Stimulated activated CD4-positive, alpha-beta T cell treated with anti-CD3 and anti-CD28 coated beads, Interleukin-1b, Interleukin-23, amount 100 ng/mL, for 4 hours (primary cell): ENCODE measurements at places on chromosomes 16 and 17.

DNA sequence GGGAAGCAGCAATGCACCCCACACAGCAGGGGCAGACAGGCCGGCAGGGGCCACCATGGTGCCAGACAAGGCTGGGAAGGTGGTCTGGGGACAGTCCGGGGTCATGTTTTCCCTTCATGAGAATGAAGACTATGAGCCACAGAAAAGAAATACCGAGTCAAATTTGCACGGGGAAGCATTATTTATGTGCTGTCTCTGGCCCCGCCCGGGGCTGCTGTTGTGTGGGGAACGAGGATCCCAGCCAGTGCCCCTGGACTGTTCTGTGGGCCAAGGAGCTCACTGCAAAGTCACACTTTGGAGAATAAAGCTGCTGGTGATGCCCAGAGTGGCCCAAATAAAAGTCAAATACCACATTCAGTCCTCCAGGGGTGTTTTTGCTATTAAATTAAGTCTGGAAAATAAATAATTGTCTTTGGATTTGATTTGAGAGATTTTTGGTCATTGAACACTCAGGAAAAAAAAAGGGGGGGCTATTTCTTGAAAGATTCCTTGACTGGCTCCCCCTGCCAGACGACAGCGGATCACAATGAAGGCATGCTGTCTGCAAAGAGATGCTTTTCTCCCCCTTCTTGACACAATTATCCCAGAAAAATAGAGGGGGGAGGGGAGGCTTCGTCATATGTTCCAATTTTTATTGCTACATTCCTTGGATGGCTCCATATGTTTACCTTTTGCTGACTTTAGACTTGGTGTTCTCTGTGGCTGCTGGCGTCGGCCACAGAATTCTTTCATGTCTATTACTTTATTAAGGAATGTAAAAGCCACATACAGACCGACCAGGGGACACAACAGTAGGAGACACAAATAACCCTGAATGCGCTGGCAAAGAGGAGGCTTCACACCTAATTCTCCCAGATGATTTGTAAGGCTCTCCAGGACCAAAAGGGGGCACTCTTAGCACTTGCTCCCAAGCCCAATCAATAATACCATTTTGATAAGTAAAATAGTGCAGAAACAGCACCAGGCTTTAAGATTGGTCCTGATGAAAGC, 27.1 kb upstream of the ANKFN1 start:
- no peak for DNase-seq

GRCh38 chr16:60991886-60992285, 1044.4 kb downstream of the CDH8 start:
- DNase-seq = no peak

DNA sequence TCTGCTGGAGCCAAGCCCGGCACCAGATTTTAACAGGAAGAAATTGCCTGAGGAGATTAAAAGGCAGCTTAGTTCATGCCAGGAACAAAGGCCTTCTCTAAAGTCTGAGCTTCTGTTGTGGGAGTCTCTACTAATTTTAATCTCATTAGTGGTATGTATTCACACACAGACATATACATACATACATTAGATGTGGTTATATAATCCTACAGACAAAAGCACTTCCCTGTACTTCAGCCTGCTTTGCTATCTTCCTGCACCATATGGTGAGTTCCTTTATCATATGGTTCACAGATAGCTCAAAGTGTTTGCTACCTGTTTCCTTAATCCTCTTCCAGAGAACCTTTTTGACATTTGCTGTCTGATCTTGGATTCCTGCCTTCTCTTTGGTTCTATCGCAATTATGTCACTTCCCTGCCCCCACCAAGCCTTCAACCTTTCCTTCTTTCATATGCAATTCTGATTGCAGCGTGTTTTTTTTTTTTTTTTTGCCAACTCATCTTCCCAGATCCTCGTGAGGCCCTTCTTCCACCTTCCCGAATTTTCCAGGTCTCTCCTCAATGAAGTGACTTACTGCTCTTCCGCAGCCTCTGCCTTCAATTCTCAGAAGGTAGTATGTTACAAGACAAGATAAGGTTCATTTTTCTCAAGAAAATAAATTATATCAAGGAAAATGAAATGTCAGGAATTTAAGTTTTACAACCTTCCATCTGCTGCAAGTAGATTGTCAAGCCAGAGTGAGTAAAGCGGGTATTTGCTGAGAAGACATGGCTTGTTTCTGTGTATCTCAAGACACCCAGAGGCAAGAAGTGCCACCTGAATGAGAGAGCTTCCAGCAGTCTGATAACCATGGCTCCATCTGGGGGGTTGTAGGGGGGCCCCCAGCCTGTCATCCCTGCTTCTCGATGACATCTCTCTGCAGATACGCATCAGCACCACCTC, 120.2 kb upstream of the CACNG3 start:
- no peak for DNase-seq

DNA sequence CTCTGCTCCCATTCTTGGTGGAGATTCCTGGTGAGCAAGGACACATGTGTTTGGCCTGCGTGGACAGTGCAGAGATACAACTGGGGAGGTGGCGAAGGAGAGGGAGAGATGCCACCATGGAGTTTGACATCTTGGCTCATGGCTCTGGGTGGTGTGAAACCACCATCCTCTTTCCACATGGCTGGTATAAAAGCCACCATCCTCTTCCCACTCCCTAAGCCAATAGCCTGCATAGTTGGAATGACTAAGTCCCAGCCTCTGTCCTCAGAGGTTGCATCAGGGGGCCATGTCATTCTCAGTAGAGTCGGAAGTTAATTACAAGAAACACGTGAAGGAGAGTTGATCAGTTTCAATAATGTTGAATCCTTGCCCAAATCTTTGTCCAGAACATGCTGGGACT, 10.0 kb downstream of the RBFOX1 start:
- DNase-seq = no peak

GRCh38 chr17:40175928-40176753, 1.1 kb upstream of the RAPGEFL1 start:
- no peak for DNase-seq
